AG04449 (cell line): ENCODE measurements at places on chromosomes 11 and 22.
A peak's percentile ranks its signal among the peaks of the same experiment; 100 is the strongest.

DNA sequence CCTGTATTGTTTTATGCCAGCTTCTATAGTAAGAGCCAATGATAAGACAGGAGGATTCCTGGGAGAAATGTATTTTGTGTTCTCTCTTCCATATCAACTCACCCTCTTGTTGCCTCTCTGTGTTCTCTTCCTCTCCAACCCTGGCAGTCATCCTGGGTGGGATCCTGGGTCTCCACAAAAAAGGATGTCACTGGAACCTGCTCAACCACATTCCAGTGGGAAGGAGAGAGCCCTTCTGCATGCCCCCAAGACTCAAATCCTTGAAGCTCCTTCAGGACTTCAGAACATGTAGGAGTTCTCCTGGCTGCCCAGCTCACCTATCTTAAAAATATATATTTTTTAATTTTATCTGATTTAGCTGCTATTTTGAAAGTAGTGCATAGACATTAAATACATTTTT is 26.1 kb downstream of the APOL6 start:
- no peak for DNase-seq

DNA sequence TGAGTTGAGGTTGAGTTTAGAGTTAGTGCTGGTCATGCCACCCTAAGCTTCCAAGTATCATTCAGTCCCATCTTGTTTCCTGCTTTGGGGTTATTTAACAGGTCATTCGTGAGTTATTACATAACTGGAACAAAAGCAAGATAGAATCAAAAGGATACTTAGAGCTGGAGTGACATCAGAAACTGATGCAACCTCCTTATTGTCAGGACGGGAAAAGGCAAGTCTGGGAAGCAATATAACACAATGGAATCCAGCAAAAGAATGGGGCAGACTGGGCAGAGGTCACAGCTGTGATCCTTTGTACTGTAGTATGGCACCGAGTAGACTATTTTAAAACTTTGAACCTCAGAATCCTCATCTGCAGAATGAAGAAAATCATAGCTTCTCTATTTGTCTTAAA is 4.4 kb upstream of the PRSS23 start:
- DNase-seq: no peak

DNA sequence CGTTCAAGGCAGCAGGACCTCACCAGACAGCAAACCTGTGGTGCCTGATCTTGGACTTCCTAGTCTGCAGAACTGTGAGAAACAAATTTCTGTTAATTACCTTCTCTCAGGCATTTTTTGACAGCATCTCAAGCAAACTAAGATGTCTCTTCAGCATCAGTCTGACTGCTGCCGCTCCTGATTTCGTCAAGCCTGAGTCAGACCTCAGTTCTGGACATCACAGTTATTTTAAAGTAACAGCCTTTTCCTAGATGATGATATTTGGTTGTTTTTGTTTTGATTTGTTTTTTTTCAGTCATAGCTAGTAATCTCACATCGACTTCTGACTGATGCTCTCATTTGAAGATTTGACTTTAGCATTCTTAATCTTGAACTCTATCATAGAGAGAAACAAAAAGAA is 71.9 kb downstream of the BLID start:
- DNase-seq: no peak

DNA sequence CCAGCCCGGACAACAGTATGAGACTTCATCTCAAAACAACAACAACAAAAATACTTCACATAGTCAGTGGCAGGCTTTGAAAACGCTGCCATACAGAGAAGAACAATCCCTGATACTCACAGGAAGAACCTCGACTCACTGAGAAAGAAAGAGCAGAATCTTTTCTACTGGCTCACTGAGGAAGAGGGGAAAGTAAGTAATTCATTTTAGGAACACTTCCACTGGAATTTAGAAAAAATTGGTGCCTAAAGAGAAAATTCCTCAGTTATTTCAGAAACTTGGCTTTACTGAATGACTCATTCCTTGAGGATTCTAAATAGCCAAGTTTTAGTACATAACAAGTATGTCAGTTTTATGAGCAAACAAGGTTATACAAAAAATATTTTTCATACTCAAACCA is 12.3 kb downstream of the NARS2 start:
- peak; percentile 52 for DNase-seq

DNA sequence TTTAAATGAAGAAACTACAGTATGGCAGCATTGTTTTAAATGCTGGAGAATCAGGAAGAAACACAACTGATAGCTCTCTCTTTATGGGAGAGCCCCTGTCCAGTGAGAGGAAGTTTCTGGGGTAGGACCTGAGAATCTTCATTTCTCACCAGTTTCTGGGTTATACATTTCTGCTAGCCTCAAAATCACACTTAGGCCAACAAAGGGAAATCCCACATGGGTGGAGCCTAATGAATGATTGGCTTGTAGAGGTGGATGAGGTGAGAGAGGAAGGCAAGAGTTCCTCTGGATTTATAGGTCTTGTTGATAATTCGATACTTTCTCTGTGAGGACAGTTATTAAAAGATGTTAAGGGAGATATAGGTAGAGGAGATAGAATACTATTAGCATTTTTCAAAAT is 1397.3 kb upstream of the TENM4 start:
- DNase-seq: no peak

- no peak for DNase-seq
Observed at GRCh38 chr22:31346733-31347250, 646 bp upstream of the PATZ1 start.

- DNase-seq: no peak
Observed at GRCh38 chr11:74566146-74566960, 26.0 kb upstream of the POLD3 start.

- DNase-seq: no peak
Observed at GRCh38 chr11:26032241-26032640, 299.7 kb upstream of the ANO3 start.

DNA sequence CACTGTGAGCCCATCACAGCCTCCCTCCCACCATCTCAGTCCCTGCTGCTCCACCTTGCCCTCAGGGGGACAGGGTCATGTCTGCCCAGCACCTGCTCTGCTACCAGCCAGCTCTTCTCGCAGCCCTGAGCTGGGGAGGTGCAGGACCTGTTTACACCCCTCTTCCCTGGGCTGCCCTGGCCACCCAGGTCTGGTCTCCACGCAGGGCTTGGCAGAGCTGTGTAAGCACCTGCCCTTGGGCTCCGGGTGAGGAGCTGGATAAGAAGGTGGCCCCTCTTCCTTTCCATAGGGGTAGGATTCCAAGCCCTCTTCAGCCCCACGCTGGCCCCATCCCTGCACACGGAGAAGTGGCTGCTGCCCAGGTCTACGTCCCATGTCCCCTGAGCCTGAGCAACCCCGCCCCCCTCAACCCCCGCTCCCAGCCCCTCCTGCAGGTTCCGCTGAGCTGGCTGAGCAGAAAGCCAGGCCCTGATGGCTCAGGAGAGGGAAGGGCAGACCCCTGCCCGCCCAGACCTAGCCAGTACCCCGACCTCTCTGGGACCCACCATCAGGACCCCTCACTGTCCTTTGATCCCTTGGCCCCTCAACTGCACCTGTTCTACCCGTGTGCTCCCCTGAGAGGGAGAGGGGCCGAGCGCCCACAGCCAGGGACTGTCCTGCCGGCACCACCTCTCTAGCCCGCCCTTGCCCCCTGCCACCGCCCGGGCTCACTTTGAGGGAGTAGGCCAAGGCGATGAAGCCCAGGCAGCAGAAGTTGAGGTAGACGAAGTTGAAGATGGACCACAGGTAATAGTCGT is 3.2 kb downstream of the IFITM10 start:
- DNase-seq: no peak

GRCh38 chr11:123125169-123125568 is 63.2 kb upstream of the HSPA8 start:
- DNase-seq: no peak

DNA sequence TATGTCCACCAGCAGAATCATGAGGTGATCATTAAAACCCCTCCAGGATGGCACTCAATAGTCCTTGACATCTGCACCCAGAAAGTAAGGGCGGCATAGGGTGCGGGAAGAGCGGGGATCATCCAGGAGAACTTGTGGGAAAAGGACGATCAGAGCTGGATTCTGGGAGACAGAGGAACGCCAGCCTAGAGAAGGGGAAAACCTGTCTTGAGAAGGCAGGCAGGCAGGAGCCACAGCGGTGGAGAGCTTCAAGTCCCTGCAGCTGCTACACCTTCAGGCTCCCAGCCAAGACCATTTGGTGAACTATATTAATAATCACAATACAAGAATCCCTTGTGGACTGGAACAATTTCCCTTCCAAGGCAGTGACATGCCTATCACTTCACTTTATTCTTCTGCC is 134.3 kb downstream of the BUD13 start:
- DNase-seq: no peak
